Cardiac ventricle fibroblast (primary cell): ENCODE measurements at places on chromosomes 2 and 18. TPM values are rescaled to one million over a fixed set of nuclear protein-coding genes. Genes with fewer than 3 reads are reported as not detected.

Gene TDRD15
- not detected in 2 replicates for total RNA-seq

Gene UGT1A8
- not detected in 2 replicates for total RNA-seq

Gene PID1
- 35.1 and 37.6 TPM in 2 replicates for total RNA-seq

Gene SIX3
- total RNA-seq: not detected in 2 replicates

Gene REG3A
- total RNA-seq: not detected in 2 replicates

Gene TEKT4
- total RNA-seq: not detected in 2 replicates

Gene CAD
- 27.5 and 30.3 TPM in 2 replicates for total RNA-seq

Gene POTEC
- total RNA-seq: not detected in 2 replicates

Gene ITPRIPL1
- total RNA-seq: 0.20 and 0.31 TPM in 2 replicates

Gene CIB4
- total RNA-seq: not detected in 2 replicates

Gene POTEF
- total RNA-seq: not detected in 2 replicates

Gene RIT2
- total RNA-seq: not detected in 2 replicates

Gene RGPD3
- 0.24 and 0.50 TPM in 2 replicates for total RNA-seq

Gene SLC9A2
- total RNA-seq: not detected in 2 replicates

Gene UGT1A10
- not detected in 2 replicates for total RNA-seq

Gene TNFAIP6
- total RNA-seq: 19.3 and 29.5 TPM in 2 replicates

Gene CCDC148
- not detected in 2 replicates for total RNA-seq

Gene TACR1
- total RNA-seq: 0.44 and 0.93 TPM in 2 replicates

Gene COQ10B
- 19.3 and 22.3 TPM in 2 replicates for total RNA-seq

Gene LCT
- total RNA-seq: not detected in 2 replicates

Gene MAL
- not detected in 2 replicates for total RNA-seq

Gene PLA2R1
- 17.7 and 20.8 TPM in 2 replicates for total RNA-seq

Gene C2orf80
- total RNA-seq: not detected in 2 replicates

Gene SERTAD2
- total RNA-seq: 12.8 and 14.0 TPM in 2 replicates

Gene LMAN1
- total RNA-seq: 133 and 142 TPM in 2 replicates

Gene PEX13
- 14.0 and 16.6 TPM in 2 replicates for total RNA-seq

Gene RNU2-63P
- not detected in 2 replicates for total RNA-seq

Gene RBM44
- 0.06 and 0.29 TPM in 2 replicates for total RNA-seq

Gene CNGA3
- total RNA-seq: not detected in 2 replicates

Gene DNAH6
- total RNA-seq: 0.10 TPM in 1 of 2 replicates, not detected in the other

Gene HAUS1
- total RNA-seq: 32.2 and 40.1 TPM in 2 replicates

Gene RGPD5
- 4.4 and 11.5 TPM in 2 replicates for total RNA-seq

Gene SCYGR4
- total RNA-seq: not detected in 2 replicates

Gene ADRA2B
- 4.4 and 4.8 TPM in 2 replicates for total RNA-seq
